ENCODE measurements at places on chromosomes 12 and 14.

DNA sequence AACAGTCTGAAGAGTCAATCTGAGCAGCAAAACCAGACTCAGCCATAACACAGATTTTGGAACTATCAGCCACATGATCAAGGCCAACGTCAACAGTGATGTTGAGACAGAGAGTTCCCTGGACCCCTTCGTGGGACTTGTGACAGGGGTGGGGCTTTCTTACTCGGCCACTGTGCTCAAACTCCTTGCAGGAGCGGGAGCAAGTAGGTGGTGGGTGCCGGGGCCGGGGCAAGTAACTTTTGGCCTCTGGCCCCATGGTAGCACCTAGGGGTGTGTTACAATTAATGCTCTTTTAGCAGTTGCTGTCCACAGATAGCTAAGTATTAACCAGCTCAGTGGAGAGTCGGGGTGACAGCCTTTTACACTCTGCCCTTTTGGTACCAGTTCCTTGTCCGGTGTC is 384.4 kb downstream of the NUAK1 start:
- DNase-seq, result no peak

- DNase-seq, result no peak
These were observed 17.1 kb upstream of the PWP1 start for GRCh38 chr12:107668320-107669098.

GRCh38 chr12:12476857-12477531 is 85.7 kb downstream of the DUSP16 start:
- DNase-seq, result no peak

- DNase-seq, result no peak
These were observed 18.4 kb downstream of the TMPO start for GRCh38 chr12:98533723-98534251.

- DNase-seq, result no peak
These were observed 172.8 kb downstream of the DPF3 start for GRCh38 chr14:72721083-72721482.

GRCh38 chr12:124904306-124905098 is 9.9 kb downstream of the UBC start:
- DNase-seq, result peak; percentile 70

DNA sequence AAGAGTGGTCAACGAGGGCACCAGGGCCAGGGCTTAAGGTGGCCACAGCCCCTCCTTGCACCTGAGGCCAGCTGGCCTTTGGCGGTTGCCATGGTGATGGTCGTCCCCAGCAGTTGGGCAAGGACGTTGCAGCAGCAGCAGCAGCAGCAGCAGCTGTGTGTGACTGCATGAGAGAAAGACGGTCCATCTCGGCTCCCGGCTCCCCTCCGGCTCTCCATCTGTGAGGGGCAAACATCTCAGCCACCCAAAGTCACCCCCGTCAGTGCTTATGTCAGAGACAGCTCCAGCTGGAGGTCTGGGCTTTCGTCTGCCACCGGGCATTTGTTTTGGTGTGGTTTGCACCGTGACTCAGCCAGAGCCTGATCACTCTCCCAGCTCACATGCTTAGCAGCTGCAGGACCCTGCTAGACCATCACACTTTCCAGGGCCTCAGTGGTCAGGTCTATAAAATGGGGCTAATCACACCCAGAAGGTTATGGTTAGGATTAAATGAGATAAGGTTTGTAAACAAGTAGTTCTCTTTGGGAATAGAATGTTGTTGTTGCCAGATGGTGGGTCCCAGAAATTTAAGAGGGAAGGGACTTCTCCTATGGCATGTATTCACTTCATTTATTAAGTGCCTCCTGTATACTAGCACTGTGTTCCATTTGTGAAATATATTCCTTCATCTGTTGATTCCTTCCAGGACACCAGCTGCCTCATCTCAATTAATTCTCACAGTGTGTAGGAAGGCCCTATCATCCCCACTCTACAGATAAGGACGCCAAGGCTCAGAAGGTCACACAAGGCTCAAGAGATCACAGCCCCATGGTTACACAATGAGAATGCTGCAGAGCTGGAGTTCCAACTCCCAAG is 212.6 kb upstream of the LHX5 start:
- no peak for DNase-seq

- DNase-seq, result no peak
These were observed 28.8 kb downstream of the VPS37B start for GRCh38 chr12:122866950-122867607.

GRCh38 chr12:117692512-117692911 is 276.3 kb downstream of the KSR2 start:
- no peak for DNase-seq

DNA sequence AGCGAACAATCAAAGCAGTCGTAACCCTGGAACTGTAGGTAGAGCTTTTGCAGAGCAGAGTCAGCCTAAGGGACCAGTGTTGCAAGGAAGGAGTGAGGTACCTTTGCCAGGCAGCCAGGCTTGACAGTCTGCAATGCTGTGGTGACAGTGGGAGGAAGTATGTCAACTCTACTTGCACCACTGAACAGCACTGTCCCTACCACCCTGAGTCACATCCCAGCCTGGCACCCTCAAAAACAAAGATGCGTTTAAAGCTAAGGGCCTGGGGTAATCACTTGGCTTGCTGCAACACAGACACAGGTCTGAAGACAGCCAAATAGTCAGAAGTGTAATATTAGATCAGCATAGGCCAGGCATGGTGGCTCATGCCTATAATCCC is 141.9 kb downstream of the DPF3 start:
- DNase-seq, result no peak

- peak; percentile 80 for DNase-seq
These were observed 3.3 kb upstream of the CRIP2 start for GRCh38 chr14:105471297-105471821.

DNA sequence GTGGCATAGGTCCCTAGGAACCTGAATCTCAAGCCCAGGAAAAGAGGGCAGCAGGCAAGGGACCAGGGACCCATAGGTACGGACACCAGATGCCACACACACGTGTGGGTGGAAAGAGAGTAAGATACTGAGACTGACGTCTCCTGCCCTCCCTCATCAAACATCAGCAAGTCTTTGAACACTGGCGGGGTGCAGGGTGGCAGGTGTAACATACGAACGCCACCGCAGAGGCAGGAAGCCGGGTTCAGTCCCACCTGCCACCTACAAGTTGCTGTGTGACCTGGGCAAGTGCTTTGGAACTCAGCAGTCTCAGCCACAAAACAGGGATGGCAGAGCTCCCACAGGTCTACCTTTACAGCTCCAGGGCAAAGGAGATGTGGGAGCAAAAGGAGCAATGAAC is 11.1 kb downstream of the ACTN1 start:
- no peak for DNase-seq

- DNase-seq, result no peak
These were observed 20.3 kb downstream of the HEBP1 start for GRCh38 chr12:12979731-12980259.

DNA sequence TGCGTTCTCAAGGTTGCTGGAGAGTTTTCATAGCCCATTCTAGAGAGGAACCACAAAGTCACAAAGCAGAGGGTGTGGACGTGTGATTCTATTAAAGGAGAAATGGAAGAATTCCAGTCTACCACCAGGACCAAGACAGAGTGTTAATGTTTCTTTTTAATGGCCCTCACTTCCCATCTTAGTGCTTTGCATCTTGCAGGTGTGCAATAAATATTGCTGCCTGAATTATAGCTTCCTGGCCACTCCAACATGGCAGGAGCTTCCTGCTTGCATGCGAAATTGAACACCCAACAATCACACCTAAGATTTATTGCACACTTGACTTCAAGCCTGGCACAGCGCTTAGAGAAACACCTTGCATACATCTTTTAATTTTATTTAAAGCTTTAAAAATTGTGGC is 22.4 kb upstream of the PPP1CC start:
- DNase-seq, result no peak

GRCh38 chr14:94051115-94051514 is 25.0 kb downstream of the OTUB2 start:
- peak; percentile 44 for DNase-seq

DNA sequence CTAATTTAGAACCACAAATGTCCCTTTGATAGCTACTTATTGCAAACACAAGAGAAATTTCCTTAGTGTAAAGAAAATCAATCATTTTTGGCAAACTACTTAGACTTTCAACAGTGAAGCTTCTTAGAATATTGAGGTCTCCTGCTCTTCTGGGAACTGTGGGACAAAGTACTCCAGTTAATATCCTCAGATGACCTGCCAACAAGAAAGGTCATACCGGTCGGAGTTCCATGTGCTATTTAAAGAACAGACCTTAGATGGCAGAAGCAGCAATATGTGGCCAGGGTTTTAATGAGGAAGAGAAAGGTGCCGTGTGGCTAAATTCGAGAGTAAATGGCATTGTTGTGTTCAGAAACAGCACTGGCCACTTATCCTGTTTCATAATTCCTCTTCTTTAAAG is 114.7 kb upstream of the AMIGO2 start:
- no peak for DNase-seq

DNA sequence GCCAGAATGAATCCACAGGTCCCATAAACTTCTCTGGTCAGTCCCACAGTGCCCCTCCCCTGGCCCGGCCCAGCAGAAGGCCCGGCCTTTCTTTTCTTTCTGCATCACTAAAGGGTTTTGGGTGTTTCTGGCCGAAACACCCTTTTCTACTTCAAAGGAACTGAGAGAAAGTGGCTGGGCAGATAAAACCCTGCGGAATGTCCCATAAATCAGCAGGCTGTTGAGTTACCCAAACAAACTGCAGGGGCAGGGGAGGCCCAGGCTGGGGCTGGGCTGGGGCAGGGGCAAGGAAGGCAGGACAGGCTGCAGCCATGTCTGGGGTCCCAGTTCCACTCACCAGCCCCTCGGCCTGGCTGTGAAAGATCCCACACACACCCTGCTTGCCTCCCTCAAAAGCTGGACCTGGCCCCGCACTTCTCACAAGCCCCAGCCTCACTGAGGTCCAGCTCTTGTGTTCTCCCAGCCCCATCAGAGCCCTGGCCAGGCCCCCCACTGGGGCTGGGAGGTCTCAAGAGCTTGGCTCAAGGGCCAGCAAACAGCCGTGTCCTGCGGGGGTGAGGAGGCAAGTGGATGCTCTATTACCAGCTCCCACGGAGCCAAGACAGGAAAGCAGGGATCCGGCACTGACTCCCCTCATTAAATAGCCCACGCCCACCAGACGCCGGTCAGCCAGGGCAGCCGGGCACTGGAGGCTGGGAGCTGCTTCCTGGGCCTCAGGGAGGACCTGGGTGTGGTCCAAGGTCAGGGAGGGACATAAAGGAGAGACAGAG is 41.9 kb downstream of the CCNK start:
- peak; percentile 21 for DNase-seq

DNA sequence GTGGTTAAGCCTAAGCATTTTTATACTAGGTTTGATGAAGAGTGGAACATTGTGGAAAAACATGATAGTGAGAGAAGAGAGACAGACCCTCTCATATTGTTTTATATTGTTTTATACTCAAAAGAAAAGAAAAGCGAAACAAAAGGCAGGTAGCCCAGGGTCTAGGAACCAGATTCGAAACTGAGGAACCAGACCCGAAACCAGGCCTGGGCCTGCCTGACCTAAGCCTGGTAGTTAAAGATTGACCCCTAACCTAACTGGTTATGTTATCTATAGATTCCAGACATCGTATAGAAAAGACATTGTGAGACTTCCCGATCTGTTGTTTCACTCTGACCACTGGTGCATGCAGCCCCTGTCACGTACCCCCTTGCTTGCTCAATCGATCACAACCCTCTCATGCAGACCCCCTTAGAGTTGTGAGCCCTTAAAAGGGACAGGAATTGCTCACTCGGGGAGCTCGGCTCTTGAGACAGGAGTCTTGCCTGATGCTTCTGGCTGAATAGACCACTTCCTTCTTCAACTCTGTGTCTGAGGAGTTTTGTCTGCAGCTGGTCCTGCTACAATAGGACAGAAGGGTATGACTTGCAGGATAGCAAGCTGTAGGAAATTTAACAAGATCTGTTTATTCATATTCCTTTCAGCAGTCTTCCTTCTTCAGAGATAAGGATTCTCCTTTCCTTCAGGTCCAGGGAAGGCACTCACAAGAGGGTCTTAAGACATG is 147.1 kb upstream of the PLEKHA5 start:
- no peak for DNase-seq

DNA sequence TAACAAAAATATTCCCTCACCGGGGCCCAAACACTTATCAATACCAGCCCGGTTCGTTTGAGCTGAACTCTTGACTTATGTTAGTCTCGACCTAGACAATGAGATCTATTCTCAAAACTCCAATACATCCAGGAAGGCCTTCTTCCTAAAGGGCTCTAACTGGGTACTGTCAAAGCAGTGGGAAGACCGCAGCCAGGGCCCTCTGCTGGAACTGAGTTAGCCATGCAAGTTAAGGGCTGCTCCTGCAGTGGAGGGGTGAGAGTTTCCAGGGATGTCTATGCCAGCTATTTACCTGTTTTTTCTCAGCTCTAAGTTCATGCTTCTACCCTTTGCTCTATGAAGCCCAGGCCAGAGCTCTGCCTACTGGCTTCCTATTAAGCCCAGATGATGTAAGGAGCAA is 348.8 kb downstream of the GXYLT1 start:
- DNase-seq, result no peak

DNA sequence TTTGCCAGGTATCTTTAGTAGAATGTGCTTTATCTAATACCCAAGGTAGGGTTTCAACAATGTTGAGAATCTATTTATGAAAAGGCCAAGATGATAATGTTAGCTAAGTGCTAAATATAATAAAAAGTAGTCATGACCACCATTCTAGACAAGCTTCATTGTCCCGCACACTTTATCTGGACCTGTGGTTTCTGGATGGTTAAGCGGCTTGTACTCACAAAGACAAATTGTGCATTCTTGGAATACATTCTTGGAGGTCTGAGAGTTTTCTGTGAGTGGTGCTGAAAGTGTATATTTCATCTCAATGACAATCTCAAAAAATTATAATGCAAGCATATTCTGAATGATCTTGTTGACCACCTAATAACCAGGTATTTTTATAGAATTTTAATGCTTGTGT is 646.9 kb downstream of the DIO2 start:
- DNase-seq, result no peak

DNA sequence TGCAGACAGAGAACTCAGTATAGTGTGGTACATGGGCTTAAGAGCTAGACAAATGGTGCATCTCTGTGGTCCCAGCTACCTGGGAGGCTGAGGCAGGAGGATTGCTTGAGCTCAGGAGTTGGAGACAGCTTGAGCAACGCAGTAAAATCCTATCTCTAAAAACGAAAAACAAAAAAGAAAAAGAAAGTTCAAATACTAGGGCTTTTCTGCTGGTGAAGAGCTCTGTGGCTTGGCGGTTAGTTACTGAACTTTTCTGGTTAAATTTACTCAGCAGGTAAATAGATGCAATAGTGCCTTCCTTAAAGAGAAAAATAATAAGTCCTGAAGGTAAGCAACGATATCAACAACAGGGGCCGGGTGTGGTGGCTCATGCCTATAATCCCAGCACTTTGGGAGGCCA is 31.4 kb upstream of the RAP1B start:
- DNase-seq, result no peak

DNA sequence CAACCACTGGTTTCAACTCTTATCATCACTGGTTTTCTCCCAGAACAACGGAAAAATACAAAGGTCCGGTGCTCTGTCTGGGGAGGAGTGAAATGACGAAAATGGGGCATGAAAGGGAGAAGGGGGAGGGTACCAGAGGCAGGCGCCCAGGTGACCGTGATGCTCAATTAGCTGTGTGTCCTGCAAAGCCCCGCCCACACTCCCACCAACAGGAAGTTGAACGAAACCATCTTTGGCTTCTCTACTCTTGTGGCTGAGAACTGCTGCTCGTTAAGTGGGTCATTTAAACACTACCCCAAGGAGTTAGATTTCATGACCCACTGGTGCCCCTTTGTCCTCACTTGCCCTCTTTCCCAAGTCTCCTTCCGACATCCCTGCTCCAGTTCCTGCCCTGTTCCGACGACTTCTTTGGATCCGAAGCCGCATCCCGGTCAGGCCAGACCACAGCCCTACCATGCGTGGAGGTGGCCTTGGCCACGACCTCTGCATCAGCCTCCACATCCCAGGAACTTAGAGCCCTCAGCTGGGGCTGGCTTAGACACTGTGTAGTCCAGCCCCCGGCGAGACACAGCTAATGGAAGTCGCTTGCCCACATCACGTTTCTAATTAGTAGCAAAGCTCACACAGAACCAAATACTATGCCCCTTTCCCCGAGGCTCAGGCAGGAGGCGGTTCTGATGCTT is 11.4 kb upstream of the LRTM2 start:
- no peak for DNase-seq
